ENCODE measurements at places on chromosomes 2 and 18. TPM values are rescaled to one million over a fixed set of nuclear protein-coding genes. Genes with fewer than 3 reads are reported as not detected.

GRCh38 chr2:233989221-233989858, 61.2 kb upstream of the SPP2 start:
- no peaks in the 10 kb centered on the region for H3K4me1 ChIP-seq
- H3K4me3 ChIP-seq = no peak overlapping the region
- H3K27ac ChIP-seq = no peak overlapping the region
- no peak for DNase-seq
- peaks cover 11% of the 10 kb centered on the region for H3K36me3 ChIP-seq

GRCh38 chr2:32061973-32062861, 1.1 kb upstream of the SPAST start:
- H3K36me3 ChIP-seq = peaks cover 4% of the 10 kb centered on the region
- peak; percentile 55 for DNase-seq
- H3K27ac ChIP-seq = no peak overlapping the region
- peak overlapping the region; percentile 92 for H3K4me3 ChIP-seq
- no peaks in the 10 kb centered on the region for H3K4me1 ChIP-seq

DNA sequence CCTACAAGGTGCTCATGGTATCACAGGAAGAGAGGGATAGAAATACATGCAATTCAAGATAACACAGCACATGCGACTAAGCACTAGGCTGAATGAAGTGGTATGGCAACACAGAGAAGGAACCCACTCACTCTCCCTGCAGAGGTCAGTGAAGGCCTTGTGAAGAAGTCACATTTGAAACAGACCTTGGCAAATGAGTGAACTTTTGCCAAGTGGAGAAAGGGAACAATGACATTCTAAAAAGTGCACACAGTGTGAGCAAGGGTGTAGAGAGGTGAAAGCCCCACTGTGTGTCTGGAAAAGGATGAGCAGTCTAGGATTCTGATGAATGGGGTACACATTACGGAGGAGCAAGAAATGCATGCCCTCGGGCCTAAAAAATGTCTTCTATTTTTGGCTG, 23.3 kb downstream of the KLF7 start:
- H3K27ac ChIP-seq = no peak overlapping the region
- H3K4me3 ChIP-seq = no peak overlapping the region
- peaks cover 17% of the 10 kb centered on the region for H3K4me1 ChIP-seq
- no peaks in the 10 kb centered on the region for H3K36me3 ChIP-seq
- no peaks in the 10 kb centered on the region for H3K27me3 ChIP-seq

APCDD1 gene
- total RNA-seq = 1.8 TPM

DNA sequence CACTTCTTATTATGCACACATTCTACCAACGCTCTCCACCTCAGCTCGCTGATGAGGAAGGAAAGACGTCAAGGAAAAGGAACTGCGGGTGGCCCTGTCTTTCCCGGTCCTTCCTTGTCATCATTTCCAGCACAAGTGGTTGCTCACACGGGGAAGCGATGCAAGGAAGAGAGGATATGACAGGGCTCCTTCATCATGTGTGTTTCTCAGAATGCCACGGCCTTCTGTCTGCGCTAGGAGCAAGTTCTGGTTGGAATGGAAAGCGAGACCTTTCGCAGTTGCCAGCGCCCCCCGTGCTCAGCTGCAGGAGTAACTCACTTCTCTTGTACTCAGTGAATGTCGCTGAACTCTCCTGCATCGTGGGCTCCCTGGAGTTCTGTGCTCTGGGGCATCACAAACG, 191.8 kb upstream of the GLI2 start:
- H3K36me3 ChIP-seq = no peaks in the 10 kb centered on the region

GRCh38 chr2:95008306-95008705, 17.2 kb upstream of the MAL start:
- no peaks in the 10 kb centered on the region for H3K4me1 ChIP-seq
- no peaks in the 10 kb centered on the region for H3K36me3 ChIP-seq
- no peak overlapping the region for H3K4me3 ChIP-seq
- no peak overlapping the region for H3K27ac ChIP-seq
- no peak for DNase-seq

CFC1 gene
- total RNA-seq = 0.22 TPM

DNAH7 gene
- 0.09 TPM for total RNA-seq

MOGAT1 gene
- total RNA-seq = not detected

DNA sequence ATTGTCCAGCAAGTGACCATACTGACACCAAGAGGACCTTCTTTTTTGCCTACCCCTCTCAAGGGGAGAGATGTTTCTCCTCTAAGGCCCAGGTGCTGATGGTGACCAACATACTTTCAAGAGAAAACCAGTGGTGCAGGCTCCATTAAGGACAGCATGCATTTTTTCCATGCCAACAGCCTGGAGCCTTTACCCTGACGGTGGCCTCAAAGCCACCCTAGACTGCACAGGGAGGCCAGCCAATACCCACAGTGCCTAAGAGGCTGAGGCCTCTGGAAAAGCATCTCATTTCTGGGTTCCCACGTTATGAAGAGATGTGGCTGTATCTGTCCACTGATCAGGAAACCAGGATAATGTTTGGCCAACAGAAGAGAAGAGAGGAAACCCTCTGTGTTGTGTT, 19.3 kb downstream of the SPRED2 start:
- no peak overlapping the region for H3K4me3 ChIP-seq
- H3K36me3 ChIP-seq = no peaks in the 10 kb centered on the region
- H3K27me3 ChIP-seq = no peaks in the 10 kb centered on the region
- no peak for DNase-seq

DNA sequence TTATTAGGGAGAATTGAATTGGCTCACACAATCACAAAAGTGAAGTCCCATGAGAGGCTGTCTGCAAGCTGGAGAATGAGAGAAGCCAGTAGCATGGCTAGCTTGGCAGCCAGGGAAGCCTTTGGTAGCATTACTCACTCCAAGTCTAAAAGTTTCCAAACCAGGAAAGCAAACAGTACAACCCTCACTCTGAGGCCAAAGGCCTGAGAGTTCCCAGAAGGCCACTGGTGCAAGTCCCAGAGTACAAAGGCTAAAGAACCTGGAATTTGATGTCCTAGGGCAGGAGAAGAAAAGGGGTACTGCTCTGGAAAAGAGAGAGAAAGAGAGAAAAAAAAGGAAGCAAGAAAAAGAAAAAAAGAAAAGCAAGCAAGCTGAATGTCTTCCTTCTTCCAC, 318.2 kb downstream of the RND3 start:
- no peak for DNase-seq
- no peaks in the 10 kb centered on the region for H3K4me1 ChIP-seq
- H3K27me3 ChIP-seq = no peaks in the 10 kb centered on the region
- no peak overlapping the region for H3K4me3 ChIP-seq

GRCh38 chr2:230863031-230863430, 1.7 kb upstream of the ITM2C start:
- no peak overlapping the region for H3K27ac ChIP-seq
- peaks cover 19% of the 10 kb centered on the region for H3K4me1 ChIP-seq
- no peaks in the 10 kb centered on the region for H3K27me3 ChIP-seq
- H3K4me3 ChIP-seq = peak overlapping the region; percentile 93

DNA sequence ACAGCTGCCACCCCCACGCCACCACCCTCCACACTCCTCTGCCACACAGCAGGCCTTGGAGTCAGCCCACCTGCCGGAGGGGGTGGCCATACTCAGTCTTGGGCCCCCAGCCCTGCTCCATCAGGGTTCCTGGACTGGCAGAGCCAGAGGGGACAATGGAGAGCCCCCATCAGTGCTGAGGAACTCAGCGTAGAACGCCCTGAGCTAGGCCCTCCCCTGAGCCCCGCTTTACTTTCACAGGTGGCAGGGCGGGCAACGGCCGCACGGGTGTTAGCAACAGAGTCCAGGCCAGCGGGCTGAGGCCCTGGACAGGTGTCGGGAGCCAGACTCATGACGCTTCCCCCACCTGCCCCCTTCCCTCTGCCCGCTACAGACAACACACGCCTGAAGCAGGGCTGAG, 47.1 kb downstream of the FOSL2 start:
- H3K36me3 ChIP-seq = no peaks in the 10 kb centered on the region
- H3K4me3 ChIP-seq = no peak overlapping the region
- DNase-seq = no peak
- no peaks in the 10 kb centered on the region for H3K4me1 ChIP-seq
- H3K27ac ChIP-seq = no peak overlapping the region
- H3K27me3 ChIP-seq = no peaks in the 10 kb centered on the region

NXPH2 gene
- total RNA-seq = 1.3 TPM

IFIH1 gene
- total RNA-seq = 0.81 TPM

- no peak for DNase-seq
- H3K4me3 ChIP-seq = no peak overlapping the region
- H3K36me3 ChIP-seq = peaks cover 14% of the 10 kb centered on the region
- no peaks in the 10 kb centered on the region for H3K4me1 ChIP-seq
These were observed 125.8 kb downstream of the TANC1 start for GRCh38 chr2:159094173-159094737.

ARID5A gene
- total RNA-seq = 3.8 TPM

DNA sequence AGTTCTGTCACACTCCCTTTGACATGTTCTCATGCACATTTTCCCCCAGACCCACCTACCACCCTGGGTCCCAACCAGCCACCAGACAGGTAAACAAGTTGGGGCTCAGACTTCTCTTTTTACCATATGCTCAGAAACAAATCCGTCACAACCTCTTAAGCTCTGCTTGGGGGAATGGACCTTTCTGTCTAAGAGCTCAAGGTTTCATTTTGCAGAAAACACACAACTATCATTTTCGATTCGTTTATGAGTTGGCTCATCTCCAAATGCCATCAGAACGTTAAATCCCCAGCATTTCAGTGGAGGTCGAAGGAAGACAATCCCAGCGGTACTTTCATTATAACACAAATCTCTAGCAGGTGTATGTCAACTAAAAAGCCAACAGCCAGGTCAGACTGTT, 30.6 kb upstream of the NCK2 start:
- peaks cover 2% of the 10 kb centered on the region for H3K4me1 ChIP-seq
- no peak overlapping the region for H3K27ac ChIP-seq
- H3K36me3 ChIP-seq = no peaks in the 10 kb centered on the region
- no peaks in the 10 kb centered on the region for H3K27me3 ChIP-seq
- no peak overlapping the region for H3K4me3 ChIP-seq

- no peaks in the 10 kb centered on the region for H3K36me3 ChIP-seq
- H3K4me1 ChIP-seq = no peaks in the 10 kb centered on the region
- no peak overlapping the region for H3K27ac ChIP-seq
- no peaks in the 10 kb centered on the region for H3K27me3 ChIP-seq
- H3K4me3 ChIP-seq = no peak overlapping the region
- no peak for DNase-seq
These were observed 613.9 kb downstream of the IRS1 start for GRCh38 chr2:226185616-226186211.

GRCh38 chr2:191863988-191864387, 17.1 kb upstream of the CAVIN2 start:
- peaks cover 3% of the 10 kb centered on the region for H3K36me3 ChIP-seq
- no peak overlapping the region for H3K4me3 ChIP-seq
- H3K27ac ChIP-seq = no peak overlapping the region
- no peak for DNase-seq
- no peaks in the 10 kb centered on the region for H3K4me1 ChIP-seq

ZNF638 gene
- total RNA-seq = 141 TPM

SLC40A1 gene
- not detected for total RNA-seq

DNA sequence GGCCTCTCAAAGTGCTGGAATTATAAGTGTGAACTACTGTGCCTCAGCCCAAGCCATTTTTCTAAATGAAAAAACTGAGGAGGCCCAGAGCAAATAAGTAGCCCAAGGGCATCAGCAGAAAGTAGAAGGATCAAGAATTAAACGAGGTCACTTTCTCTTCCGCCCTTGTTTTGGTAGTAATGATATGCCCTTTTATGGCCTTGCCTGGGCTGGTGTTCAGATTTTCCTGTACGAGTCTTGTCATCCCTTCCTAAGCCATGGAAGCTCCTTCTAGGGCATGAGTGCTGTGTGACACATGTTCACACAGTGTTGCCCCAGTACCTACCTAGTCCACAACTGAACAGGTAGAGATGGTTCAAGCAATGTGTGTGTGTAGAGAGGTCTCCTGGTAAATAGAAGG, 6.6 kb downstream of the HPCAL1 start:
- DNase-seq = no peak
- H3K27ac ChIP-seq = no peak overlapping the region
- H3K27me3 ChIP-seq = peaks cover 12% of the 10 kb centered on the region
- H3K4me1 ChIP-seq = no peaks in the 10 kb centered on the region
- no peaks in the 10 kb centered on the region for H3K36me3 ChIP-seq
- H3K4me3 ChIP-seq = no peak overlapping the region

GRCh38 chr2:229408356-229408755, 137.3 kb upstream of the PID1 start:
- H3K4me1 ChIP-seq = peaks cover 8% of the 10 kb centered on the region
- DNase-seq = no peak
- H3K36me3 ChIP-seq = no peaks in the 10 kb centered on the region

- DNase-seq = no peak
- no peak overlapping the region for H3K4me3 ChIP-seq
- H3K36me3 ChIP-seq = peaks cover 3% of the 10 kb centered on the region
- no peaks in the 10 kb centered on the region for H3K27me3 ChIP-seq
- H3K27ac ChIP-seq = no peak overlapping the region
These were observed 69.0 kb downstream of the GULP1 start for GRCh38 chr2:188360485-188361263.

DARS1 gene
- 122 TPM for total RNA-seq

- H3K4me3 ChIP-seq = no peak overlapping the region
- H3K36me3 ChIP-seq = no peaks in the 10 kb centered on the region
- no peak for DNase-seq
- no peak overlapping the region for H3K27ac ChIP-seq
These were observed 26.6 kb upstream of the GBX2 start for GRCh38 chr2:236194786-236195185.

RANBP2 gene
- 87.2 TPM for total RNA-seq

ELOA2 gene
- not detected for total RNA-seq

ZNF2 gene
- total RNA-seq = 2.2 TPM

GRCh38 chr2:48026865-48027264, 120.6 kb upstream of the FBXO11 start:
- no peaks in the 10 kb centered on the region for H3K27me3 ChIP-seq
- DNase-seq = no peak
- H3K36me3 ChIP-seq = no peaks in the 10 kb centered on the region

DNA sequence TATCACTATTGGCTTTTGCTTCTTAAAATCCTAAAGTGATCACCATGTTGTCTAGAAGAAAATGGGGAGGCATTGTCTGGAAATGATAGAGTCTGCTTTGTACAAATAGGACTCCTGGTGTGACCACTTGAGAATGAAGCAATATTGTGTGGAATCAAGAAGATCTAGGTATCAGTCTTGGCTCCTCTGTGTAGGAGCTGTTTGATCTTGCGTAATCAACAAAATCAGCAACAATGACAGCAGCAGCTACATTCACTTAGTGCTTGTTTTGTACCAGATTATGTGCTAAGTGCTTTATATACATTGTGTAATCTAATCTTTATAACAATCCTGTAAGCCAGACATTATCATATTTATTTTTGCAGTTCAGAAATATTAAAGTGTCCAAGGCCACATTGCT, 17.8 kb downstream of the NCOA1 start:
- no peaks in the 10 kb centered on the region for H3K36me3 ChIP-seq
- H3K4me3 ChIP-seq = no peak overlapping the region
- no peak overlapping the region for H3K27ac ChIP-seq
- no peaks in the 10 kb centered on the region for H3K4me1 ChIP-seq
- no peaks in the 10 kb centered on the region for H3K27me3 ChIP-seq

DNA sequence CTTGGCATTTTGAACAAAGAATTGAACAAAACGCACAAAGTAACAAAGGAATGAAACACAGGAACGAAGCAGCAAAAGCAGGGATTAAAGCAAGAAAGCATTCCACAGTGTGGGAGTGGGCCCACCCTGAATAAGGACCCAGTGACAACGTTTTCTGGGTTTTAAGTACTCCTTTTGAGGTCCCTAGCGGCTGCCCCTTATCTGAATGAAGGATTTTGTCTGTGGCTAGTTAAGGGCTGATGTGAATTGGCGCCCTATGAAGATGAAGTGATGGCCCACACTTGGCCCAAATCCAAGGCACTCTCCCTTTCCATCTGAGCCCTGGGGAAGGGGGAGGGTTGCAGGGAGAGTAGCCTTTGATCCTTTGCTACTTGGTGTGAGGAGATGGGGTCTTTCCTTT, 7.8 kb upstream of the CCDC141 start:
- peaks cover 7% of the 10 kb centered on the region for H3K4me1 ChIP-seq
- peaks cover 14% of the 10 kb centered on the region for H3K36me3 ChIP-seq
- no peak overlapping the region for H3K27ac ChIP-seq
- H3K27me3 ChIP-seq = no peaks in the 10 kb centered on the region
- H3K4me3 ChIP-seq = no peak overlapping the region

All from H9 (cell line).